ENCODE measurements at places on chromosomes 2 and 18.

DNA sequence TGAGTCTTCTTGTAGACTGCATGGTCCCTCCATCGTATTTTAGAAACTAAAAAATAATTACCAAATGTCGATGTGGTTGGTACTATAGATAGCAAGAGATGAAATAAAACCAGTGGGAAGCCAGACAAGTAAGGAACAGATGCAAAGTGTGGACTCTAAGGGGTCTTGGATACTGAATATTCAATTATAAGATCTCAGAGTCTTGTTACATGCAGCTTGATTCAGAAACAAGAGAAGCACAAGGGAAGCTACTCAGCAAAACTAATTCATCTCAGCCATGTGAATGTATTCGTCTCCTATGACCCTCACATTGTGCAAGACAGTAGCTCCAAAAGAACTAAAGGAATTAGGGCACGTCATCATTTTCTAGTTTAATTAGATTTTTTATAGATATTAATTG, 80.9 kb downstream of the CDH20 start:
- DNase-seq = no peak

DNA sequence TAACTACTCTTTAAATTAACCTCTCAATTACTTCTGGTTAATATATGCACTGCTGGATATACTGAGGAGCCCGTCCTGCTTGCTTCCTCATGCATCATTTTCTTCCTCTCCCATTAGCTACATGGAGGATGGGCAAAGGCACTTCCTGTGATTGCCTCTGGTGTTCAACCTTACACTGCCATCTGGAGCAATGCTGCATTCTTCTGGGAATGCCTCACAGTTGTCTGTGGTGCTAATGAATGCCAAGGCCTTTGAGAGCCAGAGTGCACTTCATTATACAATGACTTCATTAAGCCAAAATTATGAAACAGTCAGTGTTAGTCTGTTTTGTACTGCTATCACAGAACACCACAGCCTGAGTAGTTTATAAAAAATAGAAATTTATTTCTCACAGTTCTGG, 134.8 kb upstream of the DOCK10 start:
- no peak for DNase-seq

- no peak for DNase-seq
Observed at GRCh38 chr2:212157012-212157411, 381.6 kb downstream of the ERBB4 start.

DNA sequence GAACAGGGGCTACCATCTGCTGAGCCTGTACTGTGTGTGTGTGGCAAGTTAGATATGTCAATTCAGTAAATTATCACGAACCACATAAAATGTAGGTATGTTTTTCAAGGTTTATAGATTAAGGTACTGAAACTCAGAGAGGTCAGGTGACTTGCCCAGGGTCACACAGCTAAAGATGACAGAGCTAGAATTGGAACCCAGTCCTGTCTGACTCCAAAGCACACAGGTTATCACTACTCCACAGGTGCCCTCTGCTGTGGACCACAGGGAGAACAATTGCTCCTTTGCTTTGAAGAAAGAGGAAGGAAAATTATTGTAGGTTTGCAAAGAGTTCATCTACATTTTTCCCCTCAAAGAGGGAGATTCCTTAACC, 229.7 kb upstream of the AGAP1 start:
- no peak for DNase-seq

DNA sequence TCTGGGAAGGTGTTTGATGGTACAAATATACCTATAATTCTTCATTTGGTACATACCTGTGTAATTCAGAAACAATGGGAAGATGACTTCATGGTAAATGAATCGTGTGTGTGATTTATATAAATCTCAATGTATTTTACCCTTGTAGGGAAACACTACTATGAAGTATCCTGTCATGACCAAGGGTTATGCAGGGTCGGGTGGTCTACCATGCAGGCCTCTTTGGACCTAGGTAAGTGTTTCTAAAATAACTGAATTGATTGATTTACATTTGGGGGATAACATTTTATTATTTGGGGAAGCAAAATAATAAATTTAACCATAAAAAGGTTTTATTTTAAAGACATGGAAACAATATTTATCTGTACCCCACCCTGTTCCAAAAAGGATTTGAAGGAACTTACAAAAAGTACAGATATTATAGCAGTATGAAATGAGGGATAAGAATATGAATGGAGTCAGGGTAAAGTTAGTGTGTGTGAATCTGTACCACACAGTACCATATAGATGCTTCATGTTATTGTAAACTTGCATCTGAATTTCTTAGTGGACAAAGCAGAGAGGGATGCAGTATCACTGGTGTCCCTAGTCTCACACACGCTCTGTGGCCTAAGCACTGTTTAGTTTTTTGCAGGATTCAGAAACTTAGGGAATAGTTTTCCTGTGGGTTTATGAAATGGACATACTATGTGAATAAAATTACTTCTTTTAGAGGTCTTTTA, 11.5 kb downstream of the DDX1 start:
- no peak for DNase-seq

DNA sequence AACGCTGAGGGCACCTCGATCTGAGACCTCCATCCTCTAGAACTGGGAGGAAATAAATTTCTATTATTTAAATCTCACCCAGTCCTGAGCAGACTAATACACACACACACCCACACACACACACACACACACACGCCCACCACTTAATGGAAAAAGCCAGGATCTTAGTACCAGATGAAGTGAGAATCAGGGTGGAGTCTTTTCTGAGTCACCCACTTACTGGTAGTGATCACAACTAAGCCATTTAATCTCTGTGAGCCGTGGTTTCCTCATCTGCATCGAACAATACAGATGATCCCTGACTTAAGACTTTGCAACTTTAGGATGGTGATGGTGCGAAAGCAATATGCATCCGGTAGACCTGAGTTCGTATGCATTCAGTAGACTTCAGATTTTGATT, 18.6 kb downstream of the THNSL2 start:
- no peak for DNase-seq

DNA sequence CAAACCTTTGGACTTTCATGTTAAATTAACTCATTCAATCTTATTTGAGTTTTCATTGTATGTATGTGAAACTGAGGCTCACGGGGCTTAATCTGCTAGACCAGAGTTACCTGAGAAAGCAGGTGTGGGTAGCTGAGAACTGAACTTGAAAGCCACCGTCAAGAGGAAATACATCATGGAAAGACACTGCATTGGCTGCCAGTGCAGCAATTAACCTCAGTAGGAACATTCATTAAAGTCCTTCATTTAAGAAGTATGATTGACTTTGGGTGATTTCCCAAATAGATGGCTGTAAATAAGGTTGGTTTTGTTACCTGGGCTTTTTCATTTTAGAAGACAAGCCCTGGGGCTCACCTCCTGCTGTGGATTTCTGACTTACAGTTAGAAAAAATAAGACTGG, 36.5 kb upstream of the MGAT5 start:
- DNase-seq = no peak

DNA sequence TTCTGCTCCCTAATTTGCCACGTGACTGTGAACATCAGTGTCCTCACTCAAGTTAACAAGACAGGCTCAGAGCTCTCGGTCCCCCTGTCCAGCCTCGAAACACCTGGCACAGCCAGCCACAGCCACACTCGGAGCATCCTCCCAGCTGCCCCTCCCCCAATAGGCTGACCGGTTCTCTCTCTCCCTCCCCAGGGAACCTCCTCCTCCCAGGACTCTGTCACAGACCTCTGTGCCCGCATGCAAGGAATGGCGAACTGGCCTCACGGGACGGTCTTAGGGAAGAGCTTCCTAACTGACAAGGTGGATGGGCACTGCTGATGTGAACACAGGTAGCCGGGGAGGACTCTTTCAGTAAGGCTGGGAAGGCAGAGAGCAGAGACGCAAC, 18.8 kb downstream of the CYP26B1 start:
- no peak for DNase-seq

All from stimulated activated CD4-positive, alpha-beta T cell treated with anti-CD3 and anti-CD28 coated beads, Interleukin-2, amount 100 ng/mL, for 24 hours (primary cell).